Activated naive CD4-positive, alpha-beta T cell (primary cell): ENCODE measurements at places on chromosomes 11 and 22.

DNA sequence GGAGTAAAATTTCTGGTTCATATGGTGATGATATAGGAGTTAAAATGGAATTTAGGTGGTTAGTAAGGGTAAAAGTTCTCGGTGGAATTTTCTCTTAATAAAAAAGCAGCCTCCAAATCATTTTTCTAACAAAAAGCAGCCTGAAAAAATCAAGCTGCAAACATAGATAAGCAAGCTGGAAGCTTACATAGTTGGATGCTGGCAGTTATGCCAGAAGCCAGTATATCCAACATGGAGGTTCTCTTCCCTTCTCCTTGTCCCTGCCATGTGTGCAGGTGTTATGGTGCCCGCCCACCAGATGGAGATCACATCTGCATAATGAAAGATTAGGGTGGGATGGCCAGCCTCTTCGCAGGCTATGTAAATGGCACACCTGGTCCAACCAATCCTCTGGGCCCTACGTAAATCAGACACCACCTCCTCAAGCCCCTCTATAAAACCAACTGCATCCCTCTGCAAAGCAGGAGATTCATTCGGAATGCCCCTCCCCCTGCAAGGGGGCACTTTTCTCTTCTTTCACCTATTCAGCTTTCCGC, 22.4 kb downstream of the PIWIL3 start:
- no peak for DNase-seq

DNA sequence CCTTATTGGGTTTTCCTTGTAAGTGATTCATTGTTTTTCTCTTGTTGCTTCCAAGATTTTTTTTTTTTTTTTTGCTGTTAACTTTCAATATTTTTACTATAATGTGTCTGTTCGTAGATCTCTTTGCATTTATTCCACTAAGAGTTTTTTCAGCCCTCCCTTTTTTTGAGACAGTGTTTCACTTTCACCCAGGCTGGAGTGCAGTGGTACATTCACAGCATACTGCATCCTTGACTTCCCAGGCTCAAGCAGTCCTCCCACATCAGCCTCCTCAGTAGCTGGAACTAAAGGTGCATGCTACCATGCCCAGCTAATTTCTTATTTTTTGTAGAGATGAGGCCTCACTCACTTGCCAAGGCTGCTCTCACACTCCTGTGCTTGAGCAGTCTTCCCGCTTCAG, 1282.0 kb upstream of the CNTN5 start:
- no peak for DNase-seq

GRCh38 chr11:133965031-133965601, 8.3 kb upstream of the IGSF9B start:
- DNase-seq, result no peak

GRCh38 chr11:75035256-75035655, 46.5 kb downstream of the NEU3 start:
- DNase-seq, result no peak

GRCh38 chr22:26884921-26885320, 227.5 kb downstream of the MIAT start:
- DNase-seq, result no peak

DNA sequence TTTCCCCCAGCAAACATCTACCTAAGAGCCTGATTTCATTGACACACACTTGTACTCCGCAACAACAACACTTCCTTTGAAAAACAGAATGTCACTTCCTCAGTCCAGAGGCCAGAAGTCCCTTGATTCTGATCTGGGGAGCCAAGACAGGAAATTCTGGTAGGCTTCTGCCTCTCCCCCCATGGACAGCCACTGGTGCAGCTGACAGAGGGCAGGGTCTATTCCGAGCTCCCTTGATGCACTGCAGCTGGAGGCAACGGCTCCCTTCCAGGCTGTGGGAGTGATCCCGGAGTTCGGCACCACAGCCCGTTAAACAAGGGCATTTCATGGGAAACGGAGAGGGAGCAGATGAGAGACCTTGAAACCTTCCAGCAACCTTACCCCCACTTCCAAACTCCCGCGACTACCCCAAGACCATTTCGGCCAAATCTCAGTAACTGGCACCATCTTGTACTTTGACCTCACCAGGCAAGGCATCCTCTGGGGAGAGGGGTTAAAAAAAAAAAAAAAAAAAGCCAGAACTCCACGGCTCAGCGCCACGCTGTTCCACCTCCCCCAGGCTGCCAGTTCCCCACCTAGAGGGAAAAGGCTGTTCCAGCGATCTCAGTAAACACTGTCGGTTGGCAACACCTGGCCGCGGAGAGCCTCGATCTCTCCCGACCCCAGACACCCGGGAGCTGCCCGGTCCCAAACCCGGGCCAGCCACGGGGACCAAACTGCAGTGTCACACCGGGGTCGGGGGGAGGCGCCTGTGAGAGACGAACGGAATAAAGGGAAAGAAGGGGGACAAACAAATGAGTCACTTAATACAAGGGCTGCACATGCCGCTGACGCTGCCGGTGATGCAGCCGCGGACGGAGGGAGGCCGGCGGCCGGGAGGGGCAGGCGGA, 1.1 kb downstream of the GAB2 start:
- peak; percentile 62 for DNase-seq

- DNase-seq, result no peak
Observed at GRCh38 chr11:44356351-44356750, 46.4 kb upstream of the ALX4 start.

DNA sequence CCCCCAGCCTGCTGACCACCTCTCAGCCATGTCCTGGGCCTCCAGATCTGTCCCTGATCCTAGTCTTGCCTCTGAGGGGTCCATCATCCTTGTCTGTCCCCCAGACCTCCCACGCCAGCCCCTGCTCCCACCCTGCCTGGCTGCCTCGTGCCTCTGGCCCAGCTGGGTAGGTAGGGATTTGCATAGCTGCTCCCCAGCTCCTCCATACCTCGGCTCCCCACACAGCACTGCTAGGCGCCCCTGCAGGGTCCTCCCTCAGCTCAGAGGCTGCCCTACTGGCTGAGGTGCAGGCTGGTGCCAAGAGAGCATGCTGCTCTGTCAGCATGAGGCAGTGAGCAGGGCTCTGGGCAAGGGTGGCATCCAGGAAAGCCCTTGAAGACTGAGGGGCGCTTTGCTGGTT, 47.7 kb downstream of the NFAM1 start:
- no peak for DNase-seq

- no peak for DNase-seq
Observed at GRCh38 chr11:120510406-120511115, 987 bp upstream of the GRIK4 start.

- DNase-seq, result no peak
Observed at GRCh38 chr11:43212279-43212678, 99.5 kb upstream of the API5 start.

GRCh38 chr11:44185522-44185921, 90.0 kb downstream of the EXT2 start:
- DNase-seq, result no peak

- no peak for DNase-seq
Observed at GRCh38 chr22:19525116-19525660, 978 bp upstream of the CLDN5 start.
